NCI-H187 (cell line): ENCODE measurements at places on chromosomes 16 and 17.

- DNase-seq: no peak
Observed at GRCh38 chr17:57234739-57235092, 21.6 kb upstream of the MSI2 start.

- DNase-seq: no peak
Observed at GRCh38 chr16:2428051-2428783, 1.0 kb upstream of the CCNF start.

- DNase-seq: no peak
Observed at GRCh38 chr16:1441391-1441829, 2.9 kb downstream of the CCDC154 start.

GRCh38 chr17:52138350-52138749 lies 20.2 kb downstream of the CA10 start:
- DNase-seq: no peak

DNA sequence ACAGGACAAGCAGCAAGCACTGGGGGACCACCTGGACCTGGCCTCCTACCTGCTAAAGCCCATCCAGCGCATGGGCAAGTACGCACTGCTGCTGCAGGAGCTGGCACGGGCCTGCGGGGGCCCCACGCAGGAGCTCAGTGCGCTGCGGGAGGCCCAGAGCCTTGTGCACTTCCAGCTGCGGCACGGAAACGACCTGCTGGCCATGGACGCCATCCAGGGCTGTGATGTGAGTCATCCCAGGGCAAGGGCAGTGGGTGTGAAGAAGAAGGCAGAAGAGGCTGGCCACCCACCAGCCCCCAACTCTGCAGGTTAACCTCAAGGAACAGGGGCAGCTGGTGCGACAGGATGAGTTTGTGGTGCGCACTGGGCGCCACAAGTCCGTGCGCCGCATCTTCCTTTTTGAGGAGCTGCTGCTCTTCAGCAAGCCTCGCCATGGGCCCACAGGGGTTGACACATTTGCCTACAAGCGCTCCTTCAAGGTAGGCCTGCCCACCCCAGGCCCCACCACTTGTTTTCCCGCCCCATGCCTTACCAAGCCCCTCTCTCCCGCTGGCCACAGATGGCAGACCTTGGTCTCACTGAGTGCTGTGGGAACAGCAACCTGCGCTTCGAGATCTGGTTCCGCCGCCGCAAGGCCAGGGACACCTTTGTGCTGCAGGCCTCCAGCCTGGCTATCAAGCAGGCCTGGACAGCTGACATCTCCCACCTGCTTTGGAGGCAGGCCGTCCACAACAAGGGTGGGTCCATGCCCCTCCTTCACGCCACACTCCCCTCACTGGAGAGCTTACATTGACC lies 7.3 kb downstream of the PLEKHG4 start:
- DNase-seq: no peak
